Kidney epithelial cell (primary cell): ENCODE measurements at places on chromosomes 11 and 22.

GRCh38 chr11:109929308-109929707 is 163.9 kb upstream of the ZC3H12C start:
- no peak for DNase-seq

DNA sequence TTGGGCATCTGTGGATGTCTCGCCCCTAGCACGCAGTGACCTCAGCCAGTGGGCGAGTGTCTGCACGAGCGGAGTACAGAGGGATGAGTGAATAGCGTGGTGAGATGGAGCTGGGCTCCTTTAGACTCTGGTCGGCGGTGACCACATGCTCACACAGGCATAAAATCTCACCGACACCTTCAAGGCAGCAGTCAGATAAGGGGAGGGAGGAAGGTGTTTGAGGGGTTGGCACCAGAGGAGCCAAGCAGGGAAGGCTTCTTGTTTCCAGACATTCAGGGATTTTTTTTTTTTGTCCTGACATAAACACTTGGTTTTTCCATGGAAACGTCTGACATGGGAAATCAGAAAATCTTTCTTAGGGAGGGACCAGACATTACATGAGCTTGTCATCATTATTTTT is 35.8 kb downstream of the GRIK4 start:
- DNase-seq, result no peak

GRCh38 chr11:31913985-31914384 is 102.9 kb upstream of the PAX6 start:
- no peak for DNase-seq

DNA sequence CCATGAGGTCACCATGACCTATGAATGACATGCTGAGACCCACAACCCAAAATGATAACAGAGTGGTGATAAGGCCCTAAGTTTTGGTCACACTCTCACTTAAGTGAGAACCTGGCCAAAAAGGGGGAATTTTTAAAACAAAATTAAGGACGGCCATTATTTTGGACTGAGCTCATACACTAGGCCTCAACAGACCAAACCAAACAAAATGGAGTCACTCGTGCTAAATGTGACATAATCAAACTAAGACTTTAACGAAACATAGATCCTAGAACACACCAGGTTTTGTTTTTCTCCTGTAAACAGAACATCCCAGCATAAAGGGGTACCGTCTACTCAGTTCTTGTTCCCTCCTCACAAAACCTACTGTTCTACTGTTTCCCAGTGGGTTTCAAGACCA is 11.4 kb downstream of the APOBEC3H start:
- no peak for DNase-seq

GRCh38 chr22:25569361-25569760 is 4.9 kb downstream of the GRK3 start:
- DNase-seq, result no peak

GRCh38 chr11:59755701-59756557 is 753 bp downstream of the STX3 start:
- DNase-seq, result no peak

DNA sequence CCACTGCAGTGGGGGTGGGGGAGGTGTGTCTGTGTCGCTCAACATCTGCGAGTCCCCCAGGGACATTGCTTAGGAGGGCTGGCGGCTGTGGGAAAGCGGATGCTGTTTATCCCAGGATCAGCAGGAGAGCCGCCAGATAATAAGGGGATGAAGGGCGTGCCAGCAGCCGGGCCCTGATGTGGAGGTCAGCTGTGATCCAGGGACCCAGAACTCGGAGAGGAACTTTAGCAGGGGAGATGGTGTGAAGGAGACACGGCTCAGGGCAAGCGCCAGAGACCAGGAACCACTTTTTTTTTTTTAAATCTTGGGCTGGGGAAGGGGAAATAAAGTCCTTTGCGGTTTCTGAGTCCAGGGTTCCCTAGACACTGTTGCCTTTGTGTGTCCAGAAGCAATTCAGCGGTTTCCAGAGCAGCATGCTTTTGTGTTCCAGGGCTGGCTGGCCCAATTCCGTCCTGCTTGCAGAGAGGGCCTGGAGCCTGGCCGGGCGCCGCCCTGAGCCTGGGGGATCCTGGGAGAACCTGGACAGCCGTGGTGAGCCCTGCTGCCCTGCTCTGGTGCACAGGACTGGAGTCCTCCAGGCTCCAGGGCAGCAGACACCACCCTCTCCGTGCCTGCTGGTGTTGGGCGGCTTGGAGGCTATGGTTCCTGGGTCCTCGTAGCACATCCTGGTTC is at the start of gene GRAMD4:
GRAMD4 (plus strand) TSS at position 557 of the 672 bp plus-strand sequence. CDS start 6,414 bp downstream, outside the sequence.
- no peak for DNase-seq

DNA sequence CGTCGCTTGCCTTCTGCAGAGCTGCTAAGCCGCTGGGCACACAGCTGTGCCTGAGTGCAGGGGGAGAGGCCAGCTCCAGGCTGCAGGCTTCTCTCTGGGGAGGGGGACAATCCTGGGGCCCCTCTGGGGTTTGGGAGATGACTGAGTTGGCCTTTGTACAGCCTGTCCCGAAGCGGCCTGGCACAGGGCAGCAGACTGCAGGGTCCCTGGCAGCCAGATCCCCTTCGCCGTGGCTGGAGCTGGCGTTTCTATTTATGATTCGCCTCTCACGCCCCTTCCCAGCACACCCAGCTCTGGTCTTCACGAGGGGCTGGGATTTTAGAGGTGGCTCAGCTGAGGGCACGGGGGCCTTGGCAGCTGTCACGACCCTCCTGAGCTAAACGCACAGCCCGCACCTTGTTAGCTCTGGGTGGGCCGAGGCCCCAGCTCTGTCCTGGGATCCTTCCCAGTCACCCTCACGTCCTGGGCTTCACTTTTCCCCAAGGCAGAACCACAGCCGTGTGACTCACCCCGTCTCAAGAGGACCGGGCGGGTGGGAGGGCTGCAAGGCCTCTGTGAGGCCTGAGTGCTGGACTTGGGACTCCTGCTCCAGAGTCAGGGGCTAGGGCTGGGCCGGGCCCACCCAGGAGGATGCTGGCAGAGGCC is 18.4 kb downstream of the OSBPL5 start:
- no peak for DNase-seq

DNA sequence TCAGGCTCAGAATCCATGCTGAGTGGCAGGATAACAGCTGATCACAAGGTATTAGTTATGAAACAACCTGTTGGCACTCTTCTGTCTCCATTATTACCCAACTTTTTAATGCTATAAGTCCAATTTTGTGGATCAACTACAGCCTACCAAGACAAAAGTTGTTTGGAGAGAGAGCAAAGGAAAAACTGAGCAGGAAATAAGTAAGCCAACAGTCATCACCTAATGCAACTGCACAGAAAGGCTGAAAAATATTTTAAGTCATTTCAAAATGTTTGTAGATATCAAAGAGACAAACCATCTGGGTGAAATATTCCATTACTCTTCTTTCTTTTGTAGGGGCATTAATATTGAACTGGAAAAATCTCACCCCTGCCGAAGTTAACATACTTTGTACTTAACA is 41.6 kb downstream of the FDX1 start:
- no peak for DNase-seq

GRCh38 chr11:17905477-17905876 is 107.4 kb downstream of the SERGEF start:
- DNase-seq, result no peak

- DNase-seq, result no peak
Observed at GRCh38 chr11:612201-612960, 3.4 kb downstream of the IRF7 start.

DNA sequence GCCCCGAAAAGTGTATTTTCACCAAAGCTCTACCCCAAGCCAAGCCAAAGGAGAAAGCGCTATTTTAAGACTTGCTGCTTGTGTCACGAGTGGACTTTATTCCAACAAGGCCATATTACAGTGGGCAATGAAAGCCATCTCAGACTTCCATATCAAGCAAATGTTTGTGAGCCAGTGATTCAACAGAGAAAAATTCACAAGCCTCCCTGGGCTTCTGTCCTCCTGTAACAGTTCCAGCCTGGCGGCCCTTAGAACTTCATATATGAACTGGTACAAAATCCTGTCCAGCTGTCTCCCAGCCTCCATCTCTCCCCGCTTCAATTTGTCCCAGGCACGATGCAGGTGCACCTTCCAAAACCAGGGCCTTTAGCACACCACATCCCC is 11.2 kb downstream of the LARGE1 start:
- DNase-seq, result no peak

- DNase-seq, result no peak
Observed at GRCh38 chr11:131299598-131300438, 70.6 kb upstream of the NTM start.

DNA sequence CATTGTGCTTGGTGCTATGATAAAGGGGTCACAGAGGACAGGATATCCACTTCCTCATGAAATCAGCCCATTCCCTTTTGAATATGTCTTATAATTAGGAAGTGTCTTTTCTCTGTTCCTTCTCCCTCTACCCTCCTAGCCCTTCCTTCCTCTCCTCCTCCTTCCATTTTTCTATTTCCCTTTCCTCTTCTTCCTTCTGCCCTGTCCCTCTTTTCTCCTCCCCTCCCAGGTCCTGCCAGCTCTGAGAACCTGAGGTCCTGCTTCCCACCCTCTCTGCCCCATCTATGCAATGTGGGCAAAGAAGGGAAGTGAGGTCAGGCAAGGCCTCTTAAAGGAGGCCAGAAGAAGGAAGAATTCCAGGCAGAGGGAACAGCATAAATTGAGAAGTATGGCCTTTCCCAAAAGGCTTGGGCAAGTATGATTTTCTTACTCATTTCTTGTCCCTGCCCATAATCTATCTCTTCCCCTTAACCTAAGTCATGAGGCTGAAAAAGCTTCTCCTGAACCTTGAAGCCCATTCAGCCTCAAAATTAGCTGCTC is 7.7 kb upstream of the UBASH3B start:
- DNase-seq, result no peak

GRCh38 chr11:130839981-130840666 is 76.2 kb downstream of the SNX19 start:
- DNase-seq, result no peak

GRCh38 chr11:76263657-76264056 is 57.4 kb upstream of the WNT11 start:
- DNase-seq, result no peak

DNA sequence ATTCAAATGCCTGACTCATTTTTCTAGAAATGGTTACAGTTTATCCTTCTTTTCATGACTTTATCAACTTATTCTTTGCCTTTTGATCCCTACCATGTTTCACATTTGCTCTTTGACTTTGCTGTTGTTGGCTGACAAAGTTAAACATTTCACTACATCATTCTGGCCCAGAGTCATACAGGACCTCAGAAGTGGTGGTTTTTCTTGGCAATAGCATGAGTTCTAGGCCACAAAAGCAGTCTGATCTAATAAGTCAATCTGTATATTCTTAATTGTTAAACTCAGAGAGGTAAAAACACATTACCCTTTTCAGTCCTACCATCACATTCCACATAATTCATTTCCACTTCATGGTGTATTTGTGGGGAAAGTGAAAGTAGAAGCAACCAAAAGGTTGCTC is 763.2 kb upstream of the TENM4 start:
- no peak for DNase-seq

DNA sequence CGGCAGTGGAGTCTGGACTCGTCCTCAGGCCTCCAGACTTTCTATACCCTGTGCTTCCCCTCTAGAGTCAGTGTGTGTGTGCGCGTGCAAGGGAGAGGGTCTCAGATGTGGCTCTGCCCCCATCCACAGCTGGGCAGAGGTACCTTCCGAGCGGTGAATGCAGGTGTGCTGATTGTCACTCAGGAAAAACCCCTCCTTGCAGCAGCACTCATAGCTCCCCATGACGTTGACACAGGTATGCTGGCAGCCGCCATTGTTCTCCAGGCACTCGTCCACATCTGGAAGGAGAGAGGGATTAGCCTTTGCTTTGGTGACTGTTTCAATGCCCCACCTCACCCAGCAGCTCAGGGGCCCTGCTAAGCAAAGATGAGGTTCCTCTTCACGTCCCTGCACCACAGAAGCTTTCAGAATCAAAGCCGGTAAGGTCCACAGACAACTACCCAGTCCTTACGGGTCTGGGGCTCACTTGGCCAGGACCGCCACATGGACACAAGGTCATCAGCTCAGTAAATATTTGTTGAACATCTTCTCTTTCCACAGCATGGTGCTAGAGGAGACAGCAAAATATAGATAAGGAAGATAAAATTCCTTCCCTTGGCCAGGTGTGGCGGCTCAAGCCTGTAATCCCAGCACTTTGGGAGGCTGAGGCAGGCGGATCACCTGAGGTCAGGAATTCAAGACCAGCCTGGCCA is 16.9 kb downstream of the SCUBE2 start:
- no peak for DNase-seq

- no peak for DNase-seq
Observed at GRCh38 chr11:101059331-101059730, 70.3 kb downstream of the PGR start.

DNA sequence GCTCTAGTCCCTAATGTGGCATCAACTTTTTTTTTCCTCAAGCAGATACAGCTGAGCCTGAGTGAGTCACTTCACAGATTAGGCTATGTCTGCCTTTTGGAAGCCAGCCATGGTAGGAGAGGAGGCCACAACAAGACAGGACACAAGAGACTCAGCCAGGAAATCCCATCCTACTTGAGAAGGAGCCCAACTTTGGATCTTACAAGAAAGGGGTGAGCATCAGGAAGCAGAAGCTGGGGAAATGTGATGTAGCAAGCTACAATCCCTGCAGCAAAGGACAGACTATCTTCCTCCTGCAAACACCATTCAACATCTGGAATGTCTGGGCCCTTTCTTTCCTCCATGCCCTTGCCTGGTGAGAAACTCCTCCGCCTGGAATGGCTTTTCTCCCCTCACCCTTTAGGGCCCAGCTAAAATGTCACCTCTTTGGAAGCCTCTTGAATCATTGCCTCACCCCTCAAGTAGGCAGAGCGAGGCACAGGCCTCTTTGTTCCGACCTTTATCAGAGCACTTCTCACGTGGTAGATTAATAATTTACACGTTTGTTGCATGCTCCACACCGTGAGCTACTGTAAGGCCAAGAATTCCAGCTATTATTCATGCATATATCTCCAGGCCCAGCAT is 156.4 kb upstream of the PITPNB start:
- DNase-seq, result peak; percentile 26

DNA sequence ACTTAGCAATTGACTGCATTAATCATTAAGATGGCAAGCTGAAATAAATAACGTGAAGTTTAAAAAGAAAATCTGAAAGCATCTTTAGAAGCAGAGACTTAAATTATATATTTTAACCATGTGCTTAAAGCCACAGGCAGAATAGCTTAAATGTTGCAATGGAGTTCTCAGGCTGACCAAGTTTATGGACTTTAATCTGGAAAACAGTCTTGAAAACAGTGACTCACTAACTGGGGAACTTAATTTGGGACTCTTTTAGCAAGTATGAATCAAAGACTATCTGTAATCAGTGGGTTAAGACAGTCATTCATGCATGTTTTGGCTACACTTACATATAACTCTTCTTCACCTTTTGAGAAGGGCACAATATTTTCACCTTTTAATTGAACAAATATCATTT is 12.6 kb upstream of the GLYATL1 start:
- DNase-seq, result no peak

GRCh38 chr11:63282579-63282978 is 39.2 kb upstream of the SLC22A25 start:
- DNase-seq, result no peak
